CD4-positive, alpha-beta T cell treated with Interleukin-21 for 1 hour (primary cell): ENCODE measurements at places on chromosomes 11 and 22.

DNA sequence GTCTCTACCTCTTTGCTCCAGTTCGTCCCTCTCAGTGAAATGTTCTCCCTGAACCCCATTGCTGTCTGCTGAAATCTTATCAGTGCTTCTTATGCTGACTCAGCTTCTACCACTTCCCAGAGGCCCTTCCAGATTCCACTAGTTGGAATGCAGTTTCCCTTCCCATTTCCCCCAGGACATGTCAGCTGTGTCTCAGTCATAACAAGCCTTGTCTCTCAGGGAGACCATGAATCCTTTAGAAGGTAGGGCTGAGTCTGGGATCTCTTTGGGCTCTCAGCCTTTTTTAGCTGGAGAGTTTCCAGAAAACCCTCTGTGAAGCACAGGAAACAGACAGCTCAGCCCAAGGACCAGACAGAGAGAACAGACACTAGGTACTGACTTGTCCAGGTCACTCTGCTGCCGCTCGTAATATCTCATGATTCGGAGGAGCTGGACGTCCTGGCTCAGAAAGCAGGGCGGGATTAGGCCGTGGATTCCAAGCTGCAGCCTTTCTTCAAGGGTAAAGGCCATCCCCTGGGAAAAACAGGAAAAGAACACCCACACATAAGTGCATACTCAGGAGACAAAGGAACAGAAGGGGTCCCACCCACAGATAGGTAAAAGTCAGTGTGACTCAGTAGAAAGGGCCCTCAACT is 113.0 kb downstream of the ME3 start:
- DNase-seq, result no peak

DNA sequence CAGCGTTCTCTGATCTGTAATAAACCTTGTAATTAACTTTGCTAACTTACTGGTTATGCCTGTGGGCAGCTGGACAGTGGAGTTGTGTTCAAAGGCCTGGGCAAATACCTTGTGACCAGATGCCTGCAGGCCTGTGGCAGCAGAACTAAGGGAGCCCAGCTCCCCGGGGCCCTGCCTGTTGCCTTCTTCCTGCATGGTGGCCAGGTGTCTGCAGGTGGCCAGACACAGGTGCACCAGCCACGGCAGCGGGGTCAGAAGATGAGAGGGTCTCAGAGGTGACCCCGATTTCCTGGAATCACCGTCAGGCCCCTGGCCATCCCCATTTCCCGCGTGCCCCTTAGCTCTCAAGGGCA is 127.2 kb downstream of the OSBP2 start:
- DNase-seq, result no peak

- DNase-seq, result no peak
Measured at GRCh38 chr11:111944651-111945051, 7.5 kb downstream of the DIXDC1 start.

GRCh38 chr11:2655016-2655719 is 44.6 kb downstream of the KCNQ1OT1 start:
- no peak for DNase-seq

- no peak for DNase-seq
Measured at GRCh38 chr11:20112291-20113148, 47.8 kb downstream of the DBX1 start.

- DNase-seq, result no peak
Measured at GRCh38 chr22:31093086-31093850, 12.2 kb downstream of the SMTN start.

DNA sequence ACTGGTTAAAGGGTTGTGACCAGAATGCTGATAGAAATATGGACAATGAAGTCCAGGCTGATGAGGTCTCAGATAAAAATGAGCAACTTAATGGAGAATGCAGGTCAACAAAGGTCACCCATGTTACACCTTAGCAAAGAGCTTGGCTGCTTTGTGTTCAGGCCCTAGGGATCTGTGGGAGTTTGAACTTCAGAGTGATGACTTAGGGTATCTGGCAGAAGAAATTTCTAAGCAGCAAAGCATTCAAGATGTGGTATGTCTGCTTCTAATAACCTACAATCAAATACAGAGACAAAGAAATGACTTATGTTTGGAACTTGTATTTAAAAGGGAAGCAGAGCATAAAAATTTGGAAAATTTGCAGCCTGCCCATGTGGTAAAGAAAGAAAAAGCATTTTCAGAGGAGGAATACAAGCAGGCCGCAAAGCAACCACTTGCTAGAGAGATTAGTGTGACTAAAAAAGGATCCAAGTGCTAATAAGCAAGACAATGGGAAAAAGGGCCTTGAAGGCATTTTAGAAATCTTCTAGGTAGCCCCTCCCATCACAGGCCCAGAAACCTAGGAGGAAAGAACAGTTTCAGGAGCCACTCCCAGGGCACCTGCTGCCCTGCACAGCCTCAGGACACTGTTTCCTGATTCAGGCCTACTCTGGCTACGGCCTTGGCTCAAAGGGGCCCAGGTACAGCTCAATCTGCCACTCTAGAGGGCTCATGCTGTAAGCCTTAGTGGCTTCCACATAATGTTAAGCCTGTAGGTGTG is 41.3 kb downstream of the TNKS1BP1 start:
- no peak for DNase-seq

DNA sequence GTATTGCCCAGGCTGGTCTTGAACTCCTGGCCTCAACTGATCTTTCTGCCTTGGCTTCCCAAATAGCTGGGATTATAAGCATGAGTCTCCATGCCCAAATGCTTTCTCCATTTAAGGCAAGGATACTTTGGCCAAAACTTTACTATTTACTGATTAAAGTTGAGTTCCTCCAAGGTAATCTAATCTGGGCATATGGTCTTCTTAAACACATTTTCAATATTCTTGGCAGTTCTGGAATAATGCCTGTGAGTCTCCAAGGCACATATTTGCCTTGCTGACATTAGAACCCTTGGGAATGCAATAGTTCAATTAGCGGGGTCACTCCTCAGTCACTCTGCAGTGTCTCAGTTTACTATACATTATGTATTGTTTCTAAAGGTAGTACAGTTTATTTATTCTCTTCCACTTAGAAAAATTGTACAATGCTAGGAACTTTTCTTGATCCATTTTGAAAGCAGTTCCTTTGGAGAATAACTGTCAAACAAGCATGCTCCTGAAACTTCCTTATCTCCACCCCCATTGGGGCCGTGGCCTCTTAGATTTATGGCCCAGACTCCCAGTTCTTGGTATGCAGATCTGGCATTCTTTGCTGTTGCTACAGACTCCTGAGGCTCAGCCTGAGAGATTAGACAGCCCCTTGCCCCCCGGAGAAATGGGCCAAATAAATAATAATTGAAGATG is 13.1 kb upstream of the RAB38 start:
- DNase-seq, result no peak

DNA sequence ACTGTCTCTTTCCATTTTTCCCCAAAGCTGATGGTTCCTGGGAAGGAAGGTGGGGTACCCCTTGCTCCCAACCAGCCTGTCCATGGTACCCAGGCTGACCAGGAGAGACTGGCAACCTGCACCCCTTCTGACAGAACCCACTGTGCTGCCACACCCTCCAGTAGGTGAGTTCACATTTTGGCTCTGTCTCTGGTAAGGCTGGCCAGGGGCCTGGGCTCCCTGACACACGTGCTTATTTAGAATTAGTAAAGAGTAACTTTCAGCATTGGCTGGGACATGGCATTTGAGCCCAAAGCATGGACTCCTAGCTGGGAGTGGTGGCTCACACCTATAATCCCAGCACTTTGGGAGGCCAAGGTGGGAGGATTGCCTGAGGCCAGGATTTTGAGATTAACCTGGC is 35.1 kb downstream of the ARHGAP1 start:
- DNase-seq, result no peak
